ENCODE measurements at places on chromosomes 6 and 20.

- DNase-seq: no peak
These were observed 24.4 kb downstream of the GRIK2 start for GRCh38 chr6:101417900-101418299.

GRCh38 chr20:19260412-19261090, 48.1 kb downstream of the SLC24A3 start:
- DNase-seq: peak; percentile 42

- DNase-seq: peak; percentile 32
These were observed 45.3 kb downstream of the ZNF292 start for GRCh38 chr6:87200469-87201175.

- no peak for DNase-seq
These were observed 15.1 kb downstream of the ACSS1 start for GRCh38 chr20:25042531-25043498.

GRCh38 chr6:2103765-2104523, 141.5 kb downstream of the GMDS start:
- peak; percentile 23 for DNase-seq

DNA sequence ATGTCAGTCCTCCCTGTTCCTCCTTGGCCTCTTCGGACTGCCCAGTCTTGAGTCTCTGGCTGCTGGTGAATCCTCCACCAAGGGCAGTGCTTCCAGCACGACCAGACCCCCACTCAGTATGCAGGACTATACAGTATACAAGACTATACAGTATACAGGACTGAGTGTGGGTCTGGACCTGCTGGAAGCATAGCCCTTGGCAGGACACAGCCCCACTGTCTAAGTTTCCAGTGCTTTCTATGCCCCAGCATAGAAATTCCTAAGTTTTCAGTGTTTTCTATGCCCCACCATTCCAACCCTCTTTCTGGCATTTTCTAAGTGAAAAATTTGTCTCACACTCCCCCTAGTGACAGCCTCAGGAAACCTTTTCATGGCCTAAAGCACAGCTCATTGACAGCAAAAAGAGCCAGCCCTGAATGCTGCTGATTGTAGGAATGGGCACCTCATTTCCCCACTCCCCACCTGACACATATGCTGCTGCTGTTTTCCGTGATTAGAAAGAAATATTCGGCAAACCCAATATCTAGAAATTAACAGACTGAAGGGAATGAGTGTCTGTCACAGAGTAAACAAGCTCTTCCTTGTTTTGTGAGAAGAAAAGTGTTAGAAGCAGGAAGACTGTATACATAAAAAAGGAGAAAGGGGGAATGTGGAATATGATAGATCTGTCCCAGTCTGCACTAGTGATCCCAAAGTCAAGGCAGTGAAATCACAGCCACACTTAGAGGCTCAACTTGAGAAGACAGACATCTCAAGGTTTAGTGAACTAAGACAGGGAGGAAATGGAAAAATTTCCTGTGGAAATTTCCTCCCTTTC, 206.9 kb downstream of the IBTK start:
- no peak for DNase-seq

GRCh38 chr20:44021186-44021585, 106.5 kb downstream of the TOX2 start:
- DNase-seq: no peak

DNA sequence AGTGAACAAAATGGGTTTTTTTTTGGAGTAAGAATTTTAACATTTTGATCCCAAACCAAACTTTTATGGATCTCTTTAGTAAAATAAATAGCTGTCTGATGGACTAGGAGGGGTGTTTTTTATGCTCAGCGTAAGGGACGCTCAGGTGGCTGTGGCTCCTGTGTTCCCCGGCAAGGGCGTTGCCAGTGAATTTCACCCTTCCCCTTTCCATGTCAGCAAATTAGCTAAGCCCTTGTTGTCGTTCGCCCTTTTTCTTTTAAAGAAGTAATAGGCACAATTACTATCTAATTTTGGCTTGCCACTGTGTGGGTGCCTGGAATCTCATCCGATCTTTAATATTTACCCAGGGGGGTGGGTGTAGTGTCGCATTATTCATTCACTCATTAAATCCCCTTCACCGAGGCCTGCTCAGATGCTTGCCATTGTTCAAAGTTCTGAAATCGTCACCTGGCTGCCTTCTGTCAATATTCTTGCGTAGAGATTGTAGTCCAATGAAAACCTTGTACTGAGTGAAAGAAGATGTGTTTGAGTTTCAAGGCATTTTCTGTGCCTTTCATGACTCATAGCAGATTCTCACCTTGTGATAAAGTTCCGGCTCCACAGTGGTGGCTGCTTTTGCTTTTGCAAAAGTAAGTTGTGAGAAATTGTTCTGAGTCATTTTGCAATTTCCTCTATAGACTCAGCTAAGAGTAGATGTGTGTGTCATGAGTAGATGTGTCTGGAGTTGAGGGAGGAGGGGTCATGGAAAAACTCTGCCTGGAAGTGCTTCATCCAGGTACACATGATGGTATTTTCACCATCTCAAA, 40.0 kb upstream of the CLDN20 start:
- peak; percentile 61 for DNase-seq

GRCh38 chr6:170007468-170008293, 256.3 kb downstream of the ERMARD start:
- DNase-seq: no peak

GRCh38 chr6:49866485-49866943, at the start of gene CRISP1:
Gene CRISP1 (minus strand): TSS chr6:49866535. CDS start chr6:49857400, 9,135 bp downstream.
- no peak for DNase-seq

GRCh38 chr6:69097948-69098347, 462.9 kb downstream of the ADGRB3 start:
- no peak for DNase-seq

- no peak for DNase-seq
These were observed 7.0 kb upstream of the ZKSCAN8 start for GRCh38 chr6:28134716-28135115.

DNA sequence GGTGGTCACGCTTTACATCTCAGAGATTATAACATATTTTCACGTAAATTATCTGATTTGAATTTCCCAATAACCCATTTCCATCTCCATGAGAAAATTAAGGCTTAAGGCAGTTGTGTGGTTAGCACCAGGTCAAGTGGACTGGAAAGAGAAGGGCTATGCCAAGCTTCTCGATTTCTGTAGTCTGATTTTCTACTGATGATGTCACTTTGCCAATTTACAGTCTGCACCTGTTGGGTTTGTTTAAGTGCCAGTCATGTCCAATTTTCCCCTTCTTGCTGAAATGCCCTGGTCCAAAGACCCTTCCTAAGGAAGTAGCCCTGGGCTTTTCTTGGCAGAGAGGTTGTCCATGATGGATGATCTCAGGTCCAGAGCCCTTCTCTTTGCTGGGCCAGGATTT, 562.3 kb upstream of the BTBD3 start:
- no peak for DNase-seq

GRCh38 chr20:2631228-2631627, 21.2 kb upstream of the NOP56 start:
- no peak for DNase-seq

GRCh38 chr6:106161311-106161874, 75.3 kb downstream of the PRDM1 start:
- DNase-seq: no peak

GRCh38 chr6:45631396-45631795, 253.7 kb upstream of the SUPT3H start:
- DNase-seq: no peak

- DNase-seq: no peak
These were observed 29.1 kb downstream of the DDX27 start for GRCh38 chr20:49248301-49248700.

DNA sequence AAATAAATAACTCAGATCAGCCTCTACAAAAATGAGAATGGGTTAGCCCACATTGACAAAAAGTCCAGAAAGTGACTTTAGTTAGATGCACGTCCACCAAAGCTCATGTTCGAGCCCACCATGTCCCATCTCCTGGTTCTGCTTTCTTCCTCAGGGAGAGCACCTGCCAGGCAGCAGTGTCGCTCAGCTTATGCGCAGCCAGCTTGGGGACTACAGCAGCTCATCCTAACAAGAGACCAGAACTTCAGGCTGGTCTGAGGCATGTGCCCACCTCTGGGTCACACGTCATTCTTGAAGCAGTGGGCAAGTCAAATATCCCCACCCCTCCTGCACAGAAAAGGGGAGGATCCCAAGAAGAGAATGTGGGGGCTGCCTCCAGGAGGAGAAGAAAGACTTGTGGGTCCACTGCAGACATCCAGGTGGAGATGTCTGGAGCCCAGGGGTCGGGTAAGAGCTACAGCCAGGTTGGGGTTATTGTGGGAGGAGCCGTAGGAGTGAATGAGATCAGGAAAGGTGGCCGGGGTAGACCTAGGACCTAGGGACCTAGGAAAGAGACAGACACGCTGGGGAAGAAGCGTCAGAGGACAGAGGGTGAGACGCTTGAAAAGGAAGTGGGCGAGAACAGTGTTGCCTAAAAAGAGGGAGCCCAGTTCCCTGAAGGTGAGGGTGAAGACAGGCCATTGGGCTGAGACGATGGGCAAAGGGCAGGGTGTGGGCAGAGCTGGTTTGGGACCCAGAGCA, 52.5 kb downstream of the SSR1 start:
- no peak for DNase-seq

DNA sequence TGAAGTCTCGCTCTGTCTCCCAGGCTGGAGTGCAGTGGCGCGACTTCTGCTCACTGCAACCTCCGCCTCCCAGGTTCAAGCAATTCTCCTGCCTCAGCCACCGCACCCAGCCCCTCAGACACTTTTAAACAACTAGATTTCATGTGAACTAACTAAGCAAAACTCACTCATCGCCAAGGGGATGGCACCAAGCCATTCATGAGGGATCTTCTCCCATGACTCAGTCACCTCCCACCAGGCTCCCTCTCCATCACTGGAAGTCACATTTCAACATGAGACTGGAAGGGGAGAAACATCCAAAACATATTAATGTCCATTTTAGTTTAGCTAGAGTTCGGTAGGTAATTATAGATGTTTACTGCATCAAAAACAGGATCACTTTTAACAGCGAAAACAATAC, 95.9 kb upstream of the PRL start:
- DNase-seq: no peak

DNA sequence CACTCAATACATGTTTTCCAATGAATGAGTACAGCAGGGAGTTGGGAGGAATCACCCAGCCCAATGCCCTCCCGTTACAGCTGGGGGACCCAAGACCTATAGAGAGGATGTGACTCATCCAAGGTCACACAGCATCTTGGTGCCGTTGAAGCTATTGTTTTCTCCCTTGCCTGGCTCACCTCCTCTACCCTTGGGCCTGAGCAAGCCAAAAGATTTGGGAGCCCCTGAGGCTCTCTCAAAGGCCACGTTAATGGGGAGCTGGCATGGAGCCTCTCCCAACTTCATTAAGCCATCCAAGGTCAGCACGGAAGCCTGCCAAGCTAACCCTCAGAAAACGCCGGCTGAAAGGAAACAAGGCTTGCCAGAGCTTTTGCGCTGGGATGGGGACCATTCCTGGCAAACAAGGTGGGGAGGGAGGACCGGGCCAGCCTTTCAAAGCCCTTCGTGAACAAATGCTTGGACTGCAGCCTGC, 30.4 kb downstream of the KCNB1 start:
- no peak for DNase-seq

DNA sequence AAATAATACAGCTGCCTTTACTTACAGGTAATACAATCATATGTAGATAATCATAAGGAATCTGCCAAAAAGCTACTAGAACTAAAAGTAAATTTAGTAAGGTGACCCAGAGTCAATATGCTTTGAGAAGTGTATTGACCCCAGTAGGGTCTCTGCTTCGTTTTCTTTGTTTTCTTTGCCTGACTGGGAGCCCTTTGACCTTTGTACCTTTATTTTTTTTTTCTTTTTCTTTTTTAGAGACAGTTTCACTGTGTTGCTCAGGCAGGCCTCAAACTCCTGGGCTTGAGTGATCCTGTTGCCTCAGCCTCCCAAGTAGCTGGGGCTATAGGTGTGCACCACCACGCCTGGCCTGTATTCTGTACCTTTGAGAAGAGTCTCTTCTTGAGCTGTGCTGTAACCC, 17.9 kb downstream of the RAB5IF start:
- DNase-seq: no peak

- DNase-seq: peak; percentile 93
These were observed 279.7 kb downstream of the CDC5L start for GRCh38 chr6:44667226-44667625.

GRCh38 chr6:163180874-163181541, 233.5 kb upstream of the QKI start:
- DNase-seq: no peak

DNA sequence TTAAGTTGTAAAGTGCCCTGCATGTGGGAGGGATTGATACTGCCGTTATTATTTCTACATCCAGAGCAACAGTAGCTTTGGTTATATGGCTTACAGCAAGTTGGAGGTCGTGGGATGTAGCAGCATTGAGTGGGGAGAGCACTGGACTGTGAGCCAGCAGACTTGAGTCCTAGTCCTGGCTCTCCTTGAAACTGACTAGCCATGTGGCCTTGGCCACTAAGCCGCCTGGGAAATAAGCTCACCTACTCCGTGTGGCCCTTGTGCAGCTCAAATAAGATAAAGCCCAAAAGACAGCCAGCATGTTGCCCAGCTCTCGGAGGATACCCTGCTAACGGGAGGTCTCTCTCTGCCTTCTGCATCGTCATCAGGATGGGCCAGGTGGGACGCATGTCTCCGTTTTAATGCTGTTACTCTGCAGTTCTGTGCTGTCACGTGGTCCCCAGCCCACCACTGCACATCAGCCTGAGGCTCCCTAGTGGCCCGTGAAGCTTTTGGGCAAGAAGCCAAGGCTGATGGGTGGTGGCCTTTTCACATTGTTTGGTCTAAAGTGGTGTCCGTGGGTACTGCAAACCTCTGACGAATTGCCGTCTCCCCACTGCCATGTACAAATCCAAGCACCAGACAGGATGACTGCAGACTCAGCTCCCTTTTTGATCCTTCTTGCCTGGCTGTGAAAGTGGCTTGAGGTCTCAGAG, 7.9 kb downstream of the EPB41L1 start:
- DNase-seq: no peak

GRCh38 chr6:122122202-122122601, 277.2 kb upstream of the HSF2 start:
- no peak for DNase-seq

- no peak for DNase-seq
These were observed 15.7 kb upstream of the AFDN start for GRCh38 chr6:167811040-167811439.

DNA sequence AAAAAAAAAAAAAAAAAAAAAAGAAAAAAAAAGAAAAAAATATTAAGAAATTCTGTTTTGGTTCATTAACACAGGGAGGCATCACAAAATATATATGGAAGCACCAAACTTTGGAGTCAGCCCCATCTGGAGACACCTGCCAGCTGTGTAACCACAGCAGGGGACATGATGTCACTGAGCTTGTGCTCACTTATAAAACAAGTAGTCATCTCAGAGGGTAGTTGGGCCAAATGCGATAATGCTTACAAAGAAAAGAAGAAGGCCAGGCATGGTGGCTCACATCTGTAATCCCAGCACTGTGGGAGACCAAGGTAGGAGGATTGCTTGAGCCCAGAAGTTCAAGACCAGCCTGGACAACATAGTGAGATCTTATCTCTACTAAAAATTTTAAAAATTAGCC, 1.1 kb upstream of the BNIP5 start:
- no peak for DNase-seq

GRCh38 chr6:31074401-31074800, 38.0 kb downstream of the C6orf15 start:
- no peak for DNase-seq

- no peak for DNase-seq
These were observed 48.6 kb downstream of the TMEM170B start for GRCh38 chr6:11586117-11586516.

Measured in AG09309 (cell line).